ENCODE measurements at places on chromosomes 16 and 17.

- DNase-seq, result peak; percentile 18
These were observed 439.8 kb downstream of the SOX9 start for GRCh38 chr17:72560303-72561247.

DNA sequence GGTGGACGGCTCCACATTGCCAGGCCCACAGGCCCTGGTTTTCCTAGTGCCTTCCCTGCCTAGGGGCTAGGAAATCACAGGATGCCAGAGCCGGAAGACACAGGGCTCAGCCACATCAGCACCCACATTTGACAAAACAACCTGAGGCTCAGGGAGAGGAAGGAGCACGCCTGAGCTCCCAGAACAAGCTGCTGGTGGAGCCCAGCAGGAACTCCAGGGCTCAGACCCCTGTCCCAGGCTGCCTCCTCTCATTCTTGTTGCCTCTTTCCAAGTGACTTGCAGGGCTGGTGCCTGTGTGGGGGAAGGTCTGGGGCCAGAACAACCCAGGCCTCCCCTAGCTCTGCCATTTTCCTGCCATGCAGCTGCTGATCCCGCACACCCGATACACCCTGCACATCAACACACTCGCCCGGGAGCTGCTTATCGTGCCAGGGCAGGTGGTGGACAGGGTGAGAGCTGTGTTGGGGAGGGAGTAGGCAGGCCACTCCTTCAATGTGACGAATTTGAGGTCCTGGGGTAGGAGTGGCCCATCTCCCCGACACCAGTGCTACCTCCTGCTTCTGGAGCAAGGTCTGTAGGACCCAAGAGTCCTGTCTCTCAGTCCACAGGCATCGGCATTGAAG is 7.6 kb downstream of the ALOX15B start:
- DNase-seq, result no peak

- no peak for DNase-seq
These were observed 28.4 kb upstream of the VWA3A start for GRCh38 chr16:22063888-22064467.

GRCh38 chr16:86882586-86883280 is 304.4 kb downstream of the FOXL1 start:
- DNase-seq, result no peak

- DNase-seq, result no peak
These were observed 2.0 kb upstream of the CD300H start for GRCh38 chr17:74569020-74570003.

- DNase-seq, result no peak
These were observed at the start of gene CACNG5 for GRCh38 chr17:66834919-66835454. Gene CACNG5, plus strand, starts transcription at chr17:66835117. Its CDS starts 42,216 bp downstream, at chr17:66877333.

DNA sequence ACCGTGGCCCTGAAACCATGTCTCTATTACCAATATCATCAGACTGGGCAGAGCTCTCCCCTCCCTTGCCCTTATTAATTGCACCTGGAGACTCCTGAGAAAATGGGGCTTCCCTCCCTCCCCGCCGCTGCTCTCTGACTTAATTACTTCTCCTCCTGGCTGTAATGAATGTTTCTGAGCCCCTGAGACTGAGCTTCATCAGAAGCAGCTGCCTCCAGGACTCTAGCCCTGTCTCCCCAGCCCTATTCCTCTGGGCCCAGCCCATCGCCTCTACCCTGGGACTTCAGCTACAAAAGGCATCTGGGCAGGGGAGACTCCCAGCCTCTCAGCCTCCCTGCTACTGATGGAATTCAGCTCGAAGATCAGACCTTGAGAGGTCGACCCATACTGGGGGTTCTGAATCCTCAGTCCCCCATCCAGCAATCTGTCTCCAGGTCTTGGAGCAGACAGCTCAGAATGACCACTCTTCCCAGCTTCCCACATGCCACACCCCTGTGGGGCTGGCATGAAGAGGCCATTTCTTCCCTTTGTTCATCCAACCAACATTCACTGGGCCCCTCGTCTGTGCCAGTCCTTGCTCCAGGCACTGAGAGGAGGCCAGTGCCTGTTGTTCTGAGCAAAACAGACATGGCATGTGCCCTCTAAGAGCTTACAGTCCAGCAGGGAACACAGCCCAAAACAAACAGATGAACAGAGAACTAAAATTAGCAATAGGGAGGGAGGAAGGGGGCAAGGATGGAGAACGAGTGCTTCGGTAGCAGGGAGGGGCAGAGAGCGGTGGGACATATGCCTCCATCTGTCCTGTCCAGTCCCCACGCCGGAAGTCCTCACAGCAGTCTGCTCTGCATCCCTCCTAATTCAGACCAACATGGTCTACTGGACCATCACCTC is 17.0 kb upstream of the NAGS start:
- no peak for DNase-seq

GRCh38 chr16:57667526-57668262 is 412 bp upstream of the ADGRG3 start:
- DNase-seq, result no peak

DNA sequence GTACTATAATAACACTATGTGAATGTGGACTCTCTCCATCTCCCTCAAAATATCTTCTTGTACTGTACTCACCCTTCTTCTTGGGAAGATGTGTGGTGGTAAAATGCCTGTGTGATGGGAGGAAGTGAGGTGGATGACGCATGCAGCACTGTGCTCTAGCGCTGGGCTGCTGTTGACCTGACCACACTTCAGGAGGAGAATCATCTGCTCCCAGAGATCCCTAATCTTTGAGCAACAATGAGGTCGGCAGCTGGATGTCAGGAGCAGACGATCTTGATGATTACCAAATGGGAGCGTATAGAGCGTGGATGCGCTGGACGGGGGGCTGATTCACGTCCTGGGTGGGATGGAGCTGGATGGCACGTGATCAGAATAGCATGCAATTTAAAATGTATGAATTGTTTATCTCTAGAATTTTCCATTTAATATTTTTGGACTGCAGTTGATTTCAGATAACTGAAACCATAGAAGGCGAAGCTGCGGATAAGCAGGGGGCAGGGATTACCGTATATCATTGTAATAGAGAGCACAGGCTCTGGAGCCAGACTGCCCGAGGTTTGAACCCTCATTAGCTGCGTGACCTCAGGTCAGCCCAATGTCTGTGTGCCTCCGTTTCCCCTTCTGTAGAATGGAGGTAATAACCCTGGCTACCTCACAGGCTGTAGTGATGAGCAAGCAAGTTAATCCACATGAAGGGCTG is 23.7 kb upstream of the CYLD start:
- DNase-seq, result no peak

- no peak for DNase-seq
These were observed 3.4 kb upstream of the KDM6B start for GRCh38 chr17:7830616-7831015.

GRCh38 chr17:8806253-8806925 is 7.2 kb upstream of the MFSD6L start:
- no peak for DNase-seq

GRCh38 chr16:29111421-29111820 is 126.6 kb downstream of the LAT start:
- DNase-seq, result no peak

DNA sequence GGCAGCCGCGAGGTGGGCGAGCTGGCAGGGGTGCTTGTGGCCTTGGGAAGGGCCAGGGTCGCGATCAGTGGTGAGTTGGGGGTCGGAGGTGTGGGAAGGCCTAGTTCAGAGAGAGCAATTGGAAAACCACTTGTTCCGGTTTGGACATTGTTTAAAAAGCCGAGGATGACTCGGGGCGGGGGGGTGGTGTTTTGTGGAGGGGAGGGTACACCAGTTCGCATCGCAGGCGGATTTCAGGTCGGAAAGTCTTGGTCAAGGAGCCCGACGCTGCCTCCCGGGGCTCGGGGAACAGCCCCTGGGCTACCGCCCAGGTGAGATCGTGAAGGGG is 66.4 kb downstream of the KPNA2 start:
- DNase-seq, result no peak

DNA sequence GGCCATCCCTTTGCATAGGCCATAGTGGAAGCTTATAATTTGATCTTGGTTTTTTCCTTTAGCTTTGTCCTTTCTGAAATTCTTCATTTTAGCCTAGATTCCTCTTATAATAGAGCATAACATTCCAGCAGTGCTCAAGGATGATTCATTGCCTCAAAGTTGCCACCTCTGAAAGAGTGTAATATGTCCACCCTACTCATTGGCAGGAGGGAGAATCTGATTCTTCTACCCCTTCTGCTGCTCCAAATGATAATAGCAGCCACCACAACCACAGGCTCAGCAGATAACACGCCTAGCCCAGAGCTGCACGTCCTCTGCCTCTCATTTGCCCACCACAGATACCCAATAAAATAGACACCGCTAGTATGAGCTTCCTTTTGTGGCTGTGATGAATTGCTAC is 337.4 kb upstream of the HSBP1 start:
- DNase-seq, result no peak

GRCh38 chr16:23072769-23073549 is 76.3 kb downstream of the USP31 start:
- DNase-seq, result no peak

DNA sequence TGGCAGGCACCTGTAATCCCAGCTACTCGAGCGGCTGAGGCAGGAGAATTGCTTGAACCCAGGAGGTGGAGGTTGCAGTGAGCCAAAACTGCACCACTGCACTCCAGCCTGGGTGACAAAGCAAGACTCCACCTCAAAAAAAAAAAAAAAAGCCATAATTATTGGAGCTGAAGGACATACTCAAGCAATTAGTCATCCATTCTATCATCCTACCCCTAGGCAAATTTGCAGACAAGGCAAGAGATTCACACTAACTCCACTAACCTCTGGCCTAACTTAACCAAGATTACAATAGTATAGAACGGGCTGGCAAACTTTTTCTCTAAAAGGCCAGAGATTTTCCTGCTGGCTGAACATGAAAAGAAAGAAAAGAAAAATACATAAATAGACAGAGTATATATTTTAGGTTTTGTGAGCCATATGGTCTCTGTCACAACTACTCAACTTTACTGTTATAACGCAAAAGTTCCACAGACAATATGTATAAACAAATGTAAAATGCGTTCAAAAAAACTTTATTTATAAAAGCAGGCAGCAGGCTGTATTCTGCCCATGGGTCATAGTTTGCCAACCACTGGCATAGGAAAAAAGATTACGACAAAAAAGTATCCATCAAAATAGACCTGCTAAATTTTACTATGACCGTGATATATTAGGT is 29.7 kb downstream of the BRIP1 start:
- DNase-seq, result no peak

DNA sequence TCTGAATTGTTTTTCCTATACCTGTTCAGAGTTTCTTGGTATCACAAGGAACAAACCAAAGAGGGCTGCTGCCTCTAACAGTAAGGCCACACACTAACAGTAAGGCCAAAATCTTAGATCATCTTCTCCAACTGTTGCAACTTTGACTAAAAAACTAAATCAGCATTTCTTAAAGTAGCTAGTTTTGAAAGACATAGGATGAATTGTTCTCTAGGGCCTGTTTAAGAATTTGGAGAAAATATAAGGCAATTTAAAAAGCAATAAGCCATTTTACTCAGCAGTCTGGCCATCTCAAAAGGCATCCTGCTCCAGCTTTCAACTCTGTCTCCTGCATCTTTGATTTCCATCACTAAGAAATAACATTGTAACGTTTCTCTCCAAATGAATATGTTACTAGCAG is 105.0 kb upstream of the MON1B start:
- DNase-seq, result no peak

DNA sequence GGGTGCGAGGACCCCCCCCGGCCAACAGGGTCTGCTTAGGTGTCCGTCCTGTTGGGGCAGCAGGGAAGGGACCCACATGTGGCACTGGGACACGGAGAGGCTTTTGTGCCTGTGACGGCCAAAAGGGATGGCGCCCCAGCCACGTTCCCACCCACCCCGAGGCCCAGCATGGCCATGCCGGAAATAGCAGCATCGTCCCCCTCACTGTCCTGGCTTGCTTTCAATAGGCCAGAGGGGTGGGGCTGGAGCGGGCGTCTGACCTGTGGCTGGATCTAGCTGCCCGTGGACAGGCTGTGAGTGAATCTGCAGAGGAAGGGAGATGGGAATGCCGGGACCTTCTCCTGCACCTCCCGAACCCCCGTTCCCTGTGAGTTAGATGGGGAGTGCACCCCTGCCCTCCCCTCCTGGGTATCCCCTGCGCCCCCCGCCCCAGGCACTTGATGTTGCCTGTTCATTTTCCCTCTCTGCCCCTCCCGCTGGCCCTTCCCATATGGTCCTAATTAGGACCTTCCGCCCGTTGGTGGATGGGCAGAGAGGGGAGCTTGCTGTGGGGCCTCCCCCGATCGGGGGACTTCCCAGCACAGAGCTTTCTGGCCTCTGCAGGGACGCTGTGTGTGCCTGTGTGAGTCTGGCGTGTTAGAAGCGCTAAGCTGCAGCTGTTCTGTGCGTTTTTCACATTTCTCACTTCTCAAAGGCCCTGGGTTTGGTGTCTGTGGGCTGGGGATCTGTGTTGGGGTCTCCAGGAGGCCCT is 292.8 kb downstream of the SEC14L1 start:
- DNase-seq, result peak; percentile 64

- DNase-seq, result no peak
These were observed 4.7 kb upstream of the ZNF423 start for GRCh38 chr16:49860593-49860992.

DNA sequence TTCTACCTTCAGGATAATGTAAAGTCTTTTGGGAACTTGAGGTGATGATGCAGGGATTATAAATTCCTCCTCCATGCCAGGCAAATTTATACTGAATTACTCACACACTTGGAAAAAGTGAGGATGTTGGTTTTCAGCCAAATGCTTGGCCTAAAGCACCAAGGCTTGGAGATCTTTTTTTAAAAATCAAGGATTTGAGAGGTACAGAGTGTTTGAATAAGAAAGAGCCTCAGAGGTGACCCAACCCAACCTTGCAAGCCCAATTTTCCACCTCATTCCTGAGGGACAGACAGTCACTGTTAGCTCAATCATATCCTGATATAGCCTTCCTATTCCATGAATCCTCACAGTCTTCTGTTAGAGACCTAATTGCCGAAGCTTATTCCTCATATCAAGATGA is 14.0 kb downstream of the GRIN2A start:
- DNase-seq, result no peak

GRCh38 chr16:3864562-3864961 is 16.0 kb downstream of the CREBBP start:
- DNase-seq, result no peak

GRCh38 chr17:4003501-4004421 is 39.5 kb upstream of the ATP2A3 start:
- DNase-seq, result no peak

- DNase-seq, result no peak
These were observed 15.6 kb downstream of the MYLK3 start for GRCh38 chr16:46732561-46732960.

DNA sequence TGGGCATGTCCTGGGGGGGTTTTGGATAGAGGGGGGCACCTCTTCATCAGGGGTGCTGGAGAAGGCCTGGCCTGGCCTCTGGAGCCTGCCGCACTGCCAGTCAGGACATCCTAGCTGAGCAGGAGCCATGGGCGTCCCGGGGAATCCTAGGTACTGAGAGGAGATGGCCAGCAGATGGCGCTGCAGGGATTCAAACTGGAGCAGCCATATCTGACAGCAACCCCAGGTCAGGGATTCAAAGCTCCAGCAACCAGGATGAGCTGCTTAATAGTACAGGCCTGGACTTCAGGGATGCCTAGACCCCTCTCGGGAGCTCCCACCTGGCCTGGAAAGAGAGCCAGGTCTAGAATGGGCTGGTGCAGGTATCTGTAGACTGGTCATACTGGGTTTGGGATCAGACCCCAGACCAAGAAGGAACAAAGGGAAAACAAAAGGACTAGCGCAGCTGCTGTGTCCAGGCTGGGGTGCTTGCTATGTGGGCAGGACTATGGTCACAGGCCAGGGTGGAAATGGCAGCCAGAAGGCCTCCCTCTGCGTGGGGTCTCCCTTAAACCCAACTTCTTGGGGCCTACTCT is 306.9 kb upstream of the RBFOX1 start:
- DNase-seq, result no peak

GRCh38 chr16:75763204-75763603 is 36.9 kb upstream of the CPHXL start:
- no peak for DNase-seq

Data from activated naive CD4-positive, alpha-beta T cell treated with anti-CD3 and anti-CD28 coated beads, Interleukin-2, amount 50 U/mL, for 16 hours (primary cell).